ENCODE measurements at places on chromosomes 16 and 17.

DNA sequence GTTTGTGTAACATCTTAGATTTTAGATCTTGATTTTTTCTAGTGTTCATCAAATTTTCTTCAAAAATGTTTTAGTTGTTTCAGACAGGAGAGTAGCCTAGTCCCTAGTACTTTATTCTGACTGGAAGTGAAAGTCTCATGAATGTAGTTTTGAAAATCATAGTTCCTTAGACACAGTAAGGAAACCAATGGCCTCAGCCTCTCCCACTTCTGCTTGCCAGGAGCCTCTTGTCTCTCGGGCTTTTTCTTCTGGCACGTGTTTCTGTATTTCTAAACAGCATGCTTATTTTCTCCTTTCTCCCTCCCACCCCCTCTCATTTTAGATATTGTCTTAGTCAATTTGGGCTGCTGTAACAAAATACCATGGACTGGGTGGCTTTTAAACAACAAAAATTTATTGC, 9.8 kb downstream of the SLFN5 start:
- peak; percentile 23 for ATAC-seq

- ATAC-seq, result no peak
Observed at GRCh38 chr17:40349895-40350688, 14.4 kb downstream of the GJD3 start.

- no peak for ATAC-seq
Observed at GRCh38 chr16:26316683-26317464, 625.1 kb downstream of the HS3ST4 start.

GRCh38 chr16:53207810-53208752, 153.3 kb downstream of the CHD9 start:
- no peak for ATAC-seq

DNA sequence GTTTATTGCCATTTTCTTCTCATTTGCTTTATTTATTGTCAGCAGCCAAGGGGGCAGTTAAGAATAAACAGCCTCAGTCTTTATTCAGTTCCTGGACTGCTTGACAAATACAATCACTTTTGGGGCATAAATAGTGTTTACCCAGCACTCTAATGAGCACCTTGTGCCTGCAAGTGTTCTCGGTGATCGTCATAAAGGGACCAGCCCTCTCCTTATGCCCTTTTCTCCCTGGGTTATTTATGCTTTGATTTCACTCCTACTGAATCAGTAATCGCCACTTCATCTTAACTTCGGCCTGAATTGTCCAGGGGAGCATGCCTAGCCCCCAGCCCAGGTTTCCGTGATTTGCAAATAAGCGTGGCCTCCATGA, 55.7 kb upstream of the CACNG5 start:
- ATAC-seq, result no peak

GRCh38 chr17:81099888-81100287, 64.9 kb downstream of the BAIAP2 start:
- no peak for ATAC-seq

DNA sequence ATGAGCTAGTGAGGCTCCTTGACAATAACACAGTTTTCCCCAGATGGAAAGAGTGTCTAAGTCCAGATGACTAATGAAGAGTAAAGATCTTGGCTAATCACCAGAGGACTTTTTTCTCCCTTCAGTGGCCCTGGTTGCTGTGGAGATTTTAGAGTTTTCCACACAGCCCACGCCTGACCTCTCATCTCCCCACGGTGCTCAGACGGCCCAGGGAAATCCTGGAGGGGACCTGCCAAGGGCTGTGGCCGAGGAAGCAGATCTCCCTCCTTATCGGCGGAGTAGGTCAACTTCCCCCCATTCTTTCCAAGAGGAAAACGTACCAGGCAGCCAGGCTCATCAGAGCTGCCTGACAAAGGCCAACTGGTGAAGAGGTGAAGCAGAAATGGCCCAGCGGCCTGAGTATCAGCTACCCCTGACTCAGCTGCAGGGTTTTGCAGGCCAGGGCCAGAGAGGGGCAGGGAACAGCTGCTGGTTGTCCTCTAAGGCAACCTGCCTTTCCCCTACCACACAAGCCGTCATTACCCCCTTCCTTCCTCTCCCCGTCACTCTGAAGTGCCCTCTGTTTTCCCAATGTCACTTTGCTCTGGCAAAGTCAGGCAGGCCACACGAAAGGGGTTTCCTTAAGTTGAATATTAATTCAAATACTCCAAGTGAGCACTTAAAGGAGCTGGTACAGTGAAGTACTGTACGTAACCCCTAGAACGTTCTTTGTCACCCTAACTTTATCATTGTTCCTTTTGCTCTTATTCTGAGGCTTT, 140.2 kb upstream of the ADAMTS18 start:
- no peak for ATAC-seq

- no peak for ATAC-seq
Observed at GRCh38 chr17:78387977-78388941, 9.8 kb downstream of the PGS1 start.

DNA sequence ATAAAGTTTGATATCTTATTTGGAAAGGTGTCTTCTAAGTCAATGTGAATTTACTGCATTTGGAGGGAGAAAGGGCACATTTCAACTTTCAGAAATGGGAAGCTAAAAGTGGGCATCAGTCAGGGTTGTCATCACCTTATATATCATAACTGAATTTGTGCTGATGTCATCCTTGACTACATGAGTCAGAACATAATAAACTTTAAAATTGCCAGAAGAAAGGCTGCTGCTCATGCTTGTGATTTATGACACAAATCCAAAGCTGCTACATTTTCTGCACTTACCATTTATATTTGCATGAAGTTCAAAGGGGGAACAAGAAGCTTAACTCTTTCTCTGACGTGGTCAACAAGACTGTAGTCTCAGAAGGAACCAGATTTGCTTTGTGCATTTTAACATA, 196.6 kb downstream of the UTP18 start:
- peak; percentile 60 for ATAC-seq

GRCh38 chr17:83178533-83179304, 99.3 kb downstream of the METRNL start:
- no peak for ATAC-seq

- no peak for ATAC-seq
Observed at GRCh38 chr17:81837641-81838040, 2.8 kb upstream of the PPP1R27 start.

DNA sequence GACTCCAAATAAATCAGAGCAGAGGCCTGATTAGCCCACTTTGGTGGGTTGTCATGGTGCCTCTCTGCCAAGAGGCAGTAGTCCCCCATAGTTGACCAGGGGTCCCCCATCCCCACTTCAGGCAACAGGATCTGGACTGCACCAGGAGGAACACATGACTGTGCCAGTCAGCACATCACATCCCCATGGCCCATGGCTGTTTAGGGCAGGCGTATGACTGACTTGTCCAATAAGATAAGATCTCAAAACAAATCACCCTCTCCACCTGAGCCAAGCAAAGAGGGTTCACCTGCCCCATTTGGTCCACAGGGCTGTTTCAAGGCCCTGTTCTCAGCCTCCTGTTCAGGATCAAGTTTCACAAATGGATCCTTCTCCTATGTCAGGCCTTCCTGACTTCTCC, 93.3 kb downstream of the C16orf78 start:
- no peak for ATAC-seq

GRCh38 chr17:45298546-45299285, 18.1 kb downstream of the MAP3K14 start:
- ATAC-seq, result peak; percentile 45

DNA sequence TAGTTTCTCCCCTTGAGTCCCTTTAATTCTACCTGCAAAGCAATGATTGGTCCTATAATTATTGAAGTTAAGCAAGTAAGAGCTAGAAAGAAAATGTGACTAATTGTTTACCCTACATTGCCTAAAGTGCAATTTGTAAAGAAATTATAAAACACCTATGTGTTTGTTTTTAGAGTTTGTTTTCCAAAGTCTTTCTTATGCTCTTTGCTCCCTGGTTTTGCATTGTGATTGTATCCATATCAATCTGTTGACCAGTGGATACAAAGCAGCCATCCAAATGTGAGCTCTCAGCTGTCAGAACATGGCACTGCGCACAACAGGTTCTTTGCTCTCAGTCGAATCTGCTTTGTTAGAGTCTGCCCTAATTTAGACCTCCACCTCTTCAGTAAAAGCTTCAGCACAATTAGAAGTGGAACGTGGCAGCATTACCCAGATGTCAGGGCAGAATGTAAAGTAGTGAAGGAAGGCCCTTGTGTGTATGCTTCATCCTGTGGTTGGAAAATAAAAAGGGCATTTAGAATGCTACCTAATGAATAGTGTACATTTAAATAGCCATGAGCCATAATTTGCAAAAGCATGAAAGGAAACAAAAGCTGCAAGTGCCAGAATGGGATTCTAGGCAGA, 70.5 kb downstream of the AATF start:
- ATAC-seq, result no peak

GRCh38 chr17:72119077-72119872, 1.5 kb upstream of the SOX9 start:
- no peak for ATAC-seq

DNA sequence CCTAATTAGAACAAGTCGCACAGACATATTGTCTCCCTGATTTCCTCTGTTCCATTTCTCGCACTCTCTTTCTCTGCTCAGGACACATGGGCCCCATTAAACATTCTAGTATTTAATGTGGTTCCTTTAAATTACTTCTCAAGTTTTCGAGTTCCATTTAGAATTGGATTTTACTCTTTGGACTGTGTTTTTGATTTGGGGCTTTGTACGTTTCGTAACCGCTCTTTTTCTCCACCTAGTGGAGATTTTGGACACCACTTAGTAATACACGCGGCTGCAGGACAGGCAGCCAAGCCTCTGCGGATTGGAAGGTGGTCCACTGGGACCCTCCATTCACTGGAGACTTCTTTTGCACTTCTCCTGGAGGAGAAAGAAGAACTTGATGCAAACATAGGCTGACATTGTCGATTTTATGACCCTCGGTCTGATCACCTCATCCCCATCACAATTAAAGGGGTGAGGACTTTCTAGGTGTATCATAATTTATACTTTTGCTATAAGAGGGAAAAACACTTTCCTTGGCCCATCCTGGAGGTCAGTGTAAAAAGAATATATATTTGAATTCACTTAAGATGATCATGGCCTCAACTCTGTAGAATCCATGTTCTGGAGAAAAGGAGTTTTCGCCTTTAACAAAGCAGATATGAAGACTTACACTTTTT, 85.7 kb downstream of the NOG start:
- no peak for ATAC-seq

GRCh38 chr17:29885031-29885640, 44.9 kb downstream of the SSH2 start:
- ATAC-seq, result no peak

- ATAC-seq, result no peak
Observed at GRCh38 chr16:80627108-80627507, 86.3 kb downstream of the DYNLRB2 start.

DNA sequence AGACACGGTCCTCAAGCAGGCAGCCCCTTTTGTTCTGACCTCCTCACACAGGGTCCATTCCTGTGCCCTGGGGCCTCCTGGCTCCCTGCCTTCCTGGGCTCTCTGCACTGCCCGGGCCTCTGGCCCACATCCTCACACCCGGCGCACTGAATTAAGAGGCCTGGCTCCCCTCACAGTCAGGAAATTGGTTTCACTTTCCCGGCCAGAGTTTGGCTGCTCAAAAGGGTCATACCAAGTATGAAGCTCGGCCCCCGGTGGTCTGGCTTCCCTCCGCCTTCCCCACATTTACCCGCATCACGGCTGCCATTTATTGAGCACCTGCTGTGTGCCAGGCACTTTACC, 220.0 kb downstream of the NTN1 start:
- ATAC-seq, result no peak

DNA sequence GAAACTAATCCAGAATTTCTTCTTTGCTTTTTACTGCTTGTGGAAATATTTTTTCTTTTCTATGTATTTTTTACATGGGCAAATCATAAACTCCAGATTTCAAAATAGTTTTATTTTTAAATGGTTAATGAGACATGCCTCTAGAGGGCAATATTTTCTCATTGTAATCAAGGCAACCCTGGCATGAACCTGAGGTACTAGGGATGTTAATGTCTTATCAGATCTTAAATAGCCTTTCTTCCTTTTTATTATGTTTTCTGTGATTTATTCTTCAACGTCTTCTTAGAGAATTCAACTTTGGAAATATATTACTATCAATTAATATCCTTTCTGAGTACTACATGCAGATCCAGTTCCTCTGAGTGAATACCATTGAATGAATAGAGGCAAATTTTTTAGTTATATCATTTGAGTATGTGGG, 324.7 kb downstream of the BCAS3 start:
- no peak for ATAC-seq

DNA sequence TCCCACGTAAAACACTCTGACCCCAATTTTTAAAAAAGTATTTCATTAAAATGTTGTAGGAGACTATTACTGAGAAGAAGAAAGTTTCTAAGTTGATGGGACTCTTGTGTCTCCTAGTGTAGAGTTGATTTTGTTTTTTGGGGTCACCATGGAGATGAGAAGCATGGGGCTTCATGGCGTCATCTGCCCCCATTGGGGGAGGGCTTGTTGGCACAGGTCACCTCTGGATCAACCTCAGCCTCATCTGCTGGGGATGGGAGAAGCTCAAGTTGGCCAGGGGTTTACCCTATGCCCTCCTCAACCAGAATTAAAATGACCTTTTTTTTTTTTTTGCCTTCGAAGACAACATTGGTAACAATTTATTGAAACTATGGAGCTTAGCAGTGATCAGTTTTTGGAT, 28.3 kb downstream of the MSI2 start:
- peak; percentile 19 for ATAC-seq

DNA sequence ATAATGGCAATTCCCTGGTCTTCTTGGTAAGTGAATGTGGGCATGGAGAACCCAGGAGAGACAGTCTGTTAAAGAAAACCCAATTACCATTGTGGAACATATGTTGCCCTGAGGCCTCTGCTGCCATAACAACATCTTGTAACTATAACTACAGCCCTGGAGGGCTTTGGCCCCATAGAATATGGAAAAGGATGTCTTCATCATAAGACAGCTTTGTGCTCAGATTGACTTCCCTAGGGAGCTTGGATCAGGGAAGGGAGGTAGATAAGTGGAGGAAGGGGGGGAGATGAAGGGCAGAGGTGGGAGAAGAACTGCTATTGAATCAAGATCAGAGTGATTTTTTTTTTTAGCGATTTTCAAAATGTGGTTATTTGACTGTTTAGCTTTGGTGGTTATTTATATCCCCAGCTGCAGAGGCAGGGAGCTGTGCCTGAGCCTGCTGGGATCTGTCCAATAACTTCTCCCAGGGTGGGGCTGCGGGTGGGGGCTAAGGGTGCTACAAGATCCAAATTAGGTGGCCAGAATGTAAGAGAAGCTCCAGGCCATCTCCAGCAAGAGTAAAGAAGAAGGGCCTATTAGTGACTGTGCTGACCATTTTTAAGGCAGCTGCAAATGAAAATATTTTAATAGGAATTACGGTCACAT, 5.3 kb upstream of the KAT7 start:
- no peak for ATAC-seq

GRCh38 chr16:70551788-70552187, 28.2 kb downstream of the SF3B3 start:
- ATAC-seq, result no peak

GRCh38 chr16:85607321-85607765, 5.8 kb upstream of the GSE1 start:
- no peak for ATAC-seq
